Right ventricle myocardium inferior (tissue), 1 donor: ENCODE measurements at places on chromosomes 3 and 15.

DNA sequence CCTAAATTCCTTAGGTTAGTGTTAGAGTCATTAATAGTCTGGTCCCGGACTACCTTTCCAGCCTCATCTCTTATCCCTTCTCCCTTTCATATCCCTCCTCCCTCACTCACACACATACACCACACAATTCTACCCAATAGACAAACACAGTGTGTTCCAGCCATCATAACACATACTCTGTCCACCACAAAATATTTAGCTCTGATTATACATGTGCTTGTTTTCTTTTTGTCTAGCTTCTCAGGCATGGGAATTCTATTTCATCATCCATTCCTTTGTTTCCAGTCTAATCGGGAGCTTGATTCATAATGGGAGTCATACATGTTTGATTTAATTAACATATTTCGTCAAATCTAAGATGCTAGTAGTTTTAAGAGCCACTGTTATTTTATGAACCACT, 161.8 kb upstream of the BFSP2 start:
- DNase-seq: no peak

- DNase-seq: no peak
Observed at GRCh38 chr15:41987925-41988275, 15.5 kb upstream of the EHD4 start.

DNA sequence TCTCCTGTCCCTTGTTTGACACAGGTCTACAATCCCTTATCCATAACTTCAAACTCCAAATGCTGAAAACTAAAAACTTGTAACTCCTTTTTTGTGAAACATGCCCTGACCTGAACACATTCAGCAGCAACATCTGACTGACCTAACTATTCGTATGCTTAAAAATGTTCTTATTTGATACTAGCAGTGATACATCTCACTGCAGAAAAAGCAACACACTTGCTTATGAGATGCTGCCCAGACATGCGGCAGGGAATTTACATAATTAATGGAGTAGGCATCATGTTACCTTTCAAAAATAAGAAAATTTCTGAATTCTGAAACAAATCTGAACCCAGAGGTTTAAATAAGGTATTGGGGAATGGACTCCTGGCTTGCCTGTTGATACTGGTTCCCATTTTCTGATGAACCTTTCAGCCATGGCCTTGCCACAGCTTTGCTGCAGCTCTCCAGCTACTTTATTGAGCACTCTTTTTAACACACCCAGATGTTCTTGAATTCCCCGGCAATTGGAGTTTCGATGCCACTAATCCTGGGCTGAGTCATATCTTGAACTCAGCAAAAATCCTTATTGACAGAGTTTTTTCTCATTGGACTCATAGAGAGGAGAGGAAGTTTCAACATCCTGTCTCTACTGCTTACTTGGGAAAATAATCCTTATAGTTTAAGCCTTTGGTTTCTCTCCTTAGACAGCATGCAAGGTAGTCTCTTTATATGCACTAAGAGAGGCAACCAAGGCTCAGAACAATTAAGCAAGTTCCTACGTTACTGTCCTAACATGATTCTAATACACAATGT, 296.6 kb upstream of the LMCD1 start:
- no peak for DNase-seq

DNA sequence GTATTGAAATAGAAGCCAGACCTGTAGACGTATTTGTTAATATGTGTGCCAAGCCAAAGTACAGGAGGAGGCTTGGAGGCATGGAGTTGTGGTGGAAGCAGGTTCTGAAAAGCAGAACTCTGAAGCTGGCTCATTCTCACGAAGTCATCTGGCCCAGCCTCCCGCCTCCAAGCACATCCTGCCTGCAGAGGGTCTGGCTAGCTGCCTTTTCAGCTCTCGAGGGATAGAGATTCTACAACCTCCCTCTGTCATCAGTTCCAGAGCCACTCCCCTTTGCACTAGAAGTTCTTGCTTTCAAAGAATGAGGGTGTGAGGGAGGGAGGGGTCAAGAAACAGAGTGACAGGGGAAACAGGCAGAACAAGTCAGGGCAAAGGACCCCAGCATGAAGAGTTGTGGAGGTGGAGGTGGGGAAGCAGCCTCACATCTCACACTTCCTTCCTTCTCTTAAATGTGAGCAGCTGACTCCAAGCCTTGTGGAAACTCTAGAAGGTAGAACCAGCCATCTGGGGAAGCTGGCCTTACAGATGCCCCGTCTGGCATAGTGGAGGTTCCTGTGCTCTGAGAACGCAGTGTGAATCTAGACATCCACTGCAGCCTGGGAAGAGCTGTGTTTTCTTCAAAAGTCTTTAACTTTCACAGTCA, 95.3 kb downstream of the SLC49A4 start:
- DNase-seq: no peak

DNA sequence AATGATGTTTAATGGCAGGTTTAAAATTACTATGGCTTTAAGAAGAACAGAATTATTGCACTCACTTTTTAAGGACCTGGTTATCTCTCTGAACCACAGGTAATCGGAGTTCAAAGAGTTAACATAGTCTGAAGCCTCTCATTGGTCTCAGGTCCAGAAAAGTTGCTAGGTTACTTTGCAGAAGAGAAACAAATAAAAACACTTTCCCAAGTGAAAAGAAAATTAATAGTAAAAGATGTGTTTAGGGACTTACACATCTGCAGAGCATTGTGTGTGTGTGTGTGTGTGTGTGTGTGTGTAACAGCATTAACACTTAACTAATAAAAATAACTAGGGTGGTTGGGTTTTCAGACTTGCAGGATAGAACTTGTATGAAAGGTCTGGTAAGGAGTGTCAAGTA, 1.0 kb downstream of the MASP1 start:
- DNase-seq: no peak

- no peak for DNase-seq
Observed at GRCh38 chr15:38897551-38897950, 332.9 kb upstream of the RASGRP1 start.

GRCh38 chr15:57782731-57783130, 76.2 kb downstream of the POLR2M start:
- DNase-seq: no peak

- no peak for DNase-seq
Observed at GRCh38 chr3:83513677-83514076, 1445.1 kb upstream of the CADM2 start.

GRCh38 chr3:190716211-190716610, 146.3 kb downstream of the GMNC start:
- DNase-seq: no peak

GRCh38 chr3:157463816-157464215, 27.2 kb downstream of the PTX3 start:
- DNase-seq: no peak

DNA sequence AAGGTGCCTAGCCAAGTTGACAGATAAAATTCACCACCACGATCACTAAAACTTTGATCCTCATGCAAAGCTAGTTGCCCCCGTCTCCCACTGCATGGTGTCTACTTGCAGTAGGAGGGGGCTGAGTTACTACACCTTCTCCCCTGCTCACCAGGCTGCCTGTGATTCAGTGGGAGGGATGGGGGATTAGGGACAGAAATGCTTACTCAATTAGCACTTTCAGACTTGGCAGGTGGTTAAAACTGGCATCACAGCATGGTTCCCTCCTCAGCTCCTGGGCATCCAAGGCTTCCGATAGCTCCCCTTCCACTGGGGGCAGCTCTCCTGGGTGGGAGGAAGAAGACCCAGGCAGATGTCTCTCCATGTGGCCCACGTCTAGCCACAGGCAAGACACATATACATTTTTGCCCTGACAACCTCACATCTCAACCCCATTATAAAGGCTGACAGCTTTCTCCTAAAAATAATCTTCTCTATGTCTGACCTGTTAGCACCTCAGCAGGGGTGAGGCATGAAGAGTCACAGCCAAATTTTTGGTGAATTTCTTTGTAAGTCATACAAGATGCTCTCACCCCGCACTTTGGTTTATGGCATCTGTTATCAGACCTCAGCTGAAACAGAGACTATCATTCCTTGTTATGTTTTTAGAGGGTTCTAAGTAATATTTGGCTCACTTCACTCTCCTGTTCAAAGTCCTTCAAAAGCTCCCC, 369.0 kb downstream of the SV2B start:
- no peak for DNase-seq

DNA sequence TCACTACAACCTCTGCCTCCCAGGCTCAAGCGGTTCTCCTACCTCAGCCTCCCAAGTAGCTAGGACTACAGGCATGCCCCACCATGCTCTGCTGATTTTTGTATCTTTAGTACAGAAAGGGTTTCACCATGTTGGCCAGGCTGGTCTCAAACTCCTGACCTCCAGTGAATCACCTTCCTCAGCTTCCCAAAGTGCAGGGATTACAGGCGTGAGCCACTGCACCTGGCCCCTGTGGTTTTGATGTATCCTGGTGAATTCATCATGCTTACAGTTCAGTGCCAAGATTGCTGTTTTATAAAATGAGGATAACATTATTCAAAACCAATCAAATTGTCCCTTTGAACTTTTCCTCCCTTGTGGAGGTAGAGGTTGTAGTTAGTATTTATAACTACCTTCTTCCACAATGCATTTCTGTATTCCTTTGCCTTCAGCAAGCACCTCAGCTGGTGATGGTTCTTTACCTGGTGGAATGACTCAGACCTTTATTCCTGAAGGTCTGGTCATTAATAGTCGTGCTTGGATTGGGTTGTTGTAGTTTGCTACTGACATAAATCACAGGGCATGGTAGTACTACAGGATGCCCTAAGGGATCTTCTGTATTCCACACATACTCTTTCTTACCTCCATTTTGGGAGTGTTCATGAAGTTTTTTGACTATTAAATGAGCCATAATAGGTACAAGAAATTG, 76.9 kb downstream of the UBP1 start:
- no peak for DNase-seq

DNA sequence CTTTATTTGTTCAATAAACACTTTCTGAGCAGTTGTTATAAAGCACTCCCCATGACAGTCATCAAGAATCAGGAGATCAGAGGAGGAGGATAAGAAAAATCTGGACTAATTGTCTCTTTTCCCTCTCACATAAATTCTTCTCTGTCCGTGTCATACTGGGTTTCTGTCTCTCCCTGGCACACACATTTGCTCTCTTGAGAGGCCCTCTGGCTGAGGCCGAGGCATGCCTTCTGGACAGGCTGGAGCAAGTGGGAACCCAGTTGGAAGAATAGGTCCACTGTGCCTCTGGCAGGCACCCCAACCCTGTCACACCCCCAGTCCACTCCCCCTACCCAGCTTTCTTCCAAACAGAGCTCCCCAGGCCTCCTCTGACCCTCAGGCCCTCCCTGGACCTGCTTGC, 315.8 kb downstream of the UACA start:
- no peak for DNase-seq

DNA sequence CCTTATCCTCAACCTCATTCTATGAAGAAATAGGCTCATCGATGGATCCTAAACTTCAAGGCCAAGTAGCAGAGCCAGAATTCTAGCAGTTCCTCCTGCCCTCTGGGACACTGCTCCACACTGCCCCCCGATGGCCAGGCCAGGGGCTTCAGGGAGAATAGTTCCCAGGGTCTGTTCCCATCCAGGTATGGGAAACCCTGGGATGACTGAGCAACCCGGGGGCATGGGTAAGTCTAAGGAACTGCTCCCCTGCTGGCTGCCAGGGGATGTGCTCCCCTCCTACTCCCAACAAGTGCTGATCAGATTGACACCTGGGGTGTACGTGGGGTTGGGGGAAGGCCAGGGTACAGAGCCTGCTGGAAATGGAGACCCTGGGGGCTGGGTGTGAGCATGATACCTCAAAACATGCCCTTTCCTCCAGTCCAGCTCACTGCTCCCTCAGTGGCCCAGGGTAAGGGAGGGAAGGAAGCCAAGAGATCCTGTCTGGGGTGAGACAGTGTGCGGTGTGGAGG, 7.6 kb downstream of the ULK3 start:
- DNase-seq: peak; percentile 81

GRCh38 chr3:101219842-101220560, 100.4 kb downstream of the IMPG2 start:
- peak; percentile 33 for DNase-seq

DNA sequence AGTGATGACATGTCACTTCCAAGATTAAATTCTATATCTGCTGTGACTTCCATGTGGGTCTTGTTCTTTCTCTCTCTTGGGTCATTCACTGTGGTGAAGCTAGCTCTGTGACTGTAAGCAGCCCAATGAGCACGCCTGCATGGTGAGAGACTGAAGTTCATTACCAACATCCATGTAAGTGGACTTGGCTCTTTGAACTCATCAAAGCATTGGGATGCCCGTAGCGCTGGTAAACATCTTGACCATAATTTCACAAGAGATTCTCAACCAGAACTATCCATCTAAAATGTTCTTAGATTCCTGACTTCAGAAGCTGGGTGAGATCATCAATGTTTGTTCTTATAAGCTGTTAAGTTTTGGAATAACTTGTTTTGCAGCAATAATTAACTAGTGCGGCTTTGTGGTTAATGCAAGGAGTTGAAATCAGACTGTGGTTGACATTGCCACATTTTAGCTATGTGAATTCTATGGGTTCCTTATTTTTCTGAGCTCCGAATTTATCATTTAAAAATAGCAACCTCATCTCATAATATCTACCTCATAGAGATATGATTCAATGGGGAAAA, 31.6 kb upstream of the LRRC3B start:
- no peak for DNase-seq

GRCh38 chr3:15042936-15043335, 22.2 kb downstream of the MRPS25 start:
- no peak for DNase-seq

DNA sequence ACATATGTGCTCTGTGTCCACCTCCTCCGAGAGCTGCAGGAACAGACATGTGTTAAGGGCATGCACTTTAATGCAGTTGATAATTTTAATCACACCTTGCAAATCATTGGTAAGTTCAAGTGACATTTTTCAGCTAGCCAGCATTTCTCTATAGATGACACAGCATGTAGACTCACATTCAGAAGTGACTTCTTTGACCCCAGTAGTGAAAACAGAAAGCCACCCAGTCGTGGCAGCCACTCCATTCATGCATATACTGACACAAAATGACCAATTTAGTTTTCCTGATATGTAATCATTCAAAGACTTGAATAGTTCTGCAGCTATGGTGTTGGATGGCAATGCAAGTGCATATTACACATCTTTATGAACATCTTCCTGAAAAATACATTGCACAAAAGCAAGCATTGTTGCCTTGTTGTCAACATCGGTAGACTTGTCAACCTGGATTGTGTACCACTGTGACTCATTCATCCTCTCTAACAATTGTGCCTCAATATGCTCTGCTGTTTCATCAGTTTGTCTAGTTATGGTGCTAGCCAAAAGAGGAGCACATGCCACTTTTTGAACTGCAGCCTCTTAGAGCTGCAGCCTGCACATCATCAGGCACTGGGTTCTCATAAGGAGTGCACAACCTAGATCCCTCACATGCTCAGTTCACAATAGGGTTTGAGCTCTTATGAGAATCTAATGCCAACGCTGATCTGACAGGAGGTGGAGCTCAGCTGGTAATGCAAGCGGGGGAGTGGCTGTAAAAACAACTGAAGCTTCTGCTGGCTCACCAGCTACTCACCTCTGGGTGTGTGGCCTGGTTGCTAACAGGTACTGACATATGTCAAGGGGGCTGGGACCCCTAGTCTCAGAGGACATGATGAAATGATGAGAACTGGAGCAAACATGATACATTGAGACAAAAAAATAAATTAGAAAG, 622.0 kb downstream of the PYDC2 start:
- DNase-seq: peak; percentile 37

DNA sequence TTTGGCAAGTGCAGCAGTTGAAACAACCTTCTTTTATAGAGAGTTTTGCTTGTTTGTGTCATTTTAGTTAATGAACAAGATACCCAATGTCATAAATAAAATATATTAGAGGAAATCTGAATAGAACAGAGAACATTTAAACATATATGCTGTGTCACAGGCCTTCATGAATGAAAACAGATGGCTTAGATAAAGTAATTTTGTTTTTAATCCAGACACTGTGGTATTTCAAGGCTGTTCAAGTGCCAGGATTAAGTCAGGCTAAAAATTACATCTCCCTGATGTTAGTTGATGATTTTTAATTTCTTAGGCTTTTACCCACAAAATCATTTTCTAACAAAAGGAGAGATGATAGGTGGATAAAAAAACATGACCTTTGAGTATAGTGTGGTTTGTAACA, 4.9 kb upstream of the ACKR4 start:
- DNase-seq: no peak
